ENCODE measurements at places on chromosomes 16 and 17.

GRCh38 chr16:8751481-8752311 lies 45.7 kb downstream of the TMEM186 start:
- no peak for DNase-seq

DNA sequence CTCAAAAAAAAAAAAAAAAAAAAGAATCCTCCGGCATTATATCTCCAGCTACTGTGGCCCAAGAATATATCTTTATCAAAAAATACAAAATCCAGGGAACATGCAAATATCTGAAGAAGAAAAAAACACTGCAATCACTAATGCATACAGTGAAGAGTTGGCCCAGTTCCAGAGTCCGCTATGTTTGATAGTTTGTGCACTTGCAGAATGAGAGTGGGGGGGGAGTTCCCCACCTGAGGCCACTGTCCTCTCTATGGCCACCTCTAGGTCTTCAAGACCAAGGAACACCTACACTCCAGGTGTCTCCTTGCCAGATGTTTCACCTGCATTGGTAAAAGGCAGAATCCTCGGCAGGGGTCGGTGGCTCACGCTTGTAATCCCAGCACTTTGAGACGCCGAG lies 4.0 kb downstream of the ZNF785 start:
- no peak for DNase-seq

DNA sequence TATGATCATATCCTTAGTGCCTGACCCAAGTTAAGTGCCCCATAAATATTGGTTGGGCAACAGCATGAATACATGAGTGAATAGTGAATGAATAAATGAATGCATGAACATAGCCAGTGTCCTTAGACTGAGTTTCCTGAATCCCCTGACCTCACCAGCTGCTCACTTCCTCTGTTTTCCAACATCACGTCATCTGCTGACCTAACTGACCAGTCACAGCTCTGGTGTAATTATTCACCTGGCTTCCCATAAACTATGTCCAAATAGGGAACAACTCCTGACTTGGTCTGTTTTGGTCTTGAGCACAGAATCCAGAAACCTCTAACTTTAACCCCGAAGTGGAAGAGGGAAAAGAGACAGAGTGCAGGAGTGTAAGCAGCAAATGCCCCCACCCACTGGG lies 83.4 kb downstream of the ASIC2 start:
- DNase-seq: no peak

DNA sequence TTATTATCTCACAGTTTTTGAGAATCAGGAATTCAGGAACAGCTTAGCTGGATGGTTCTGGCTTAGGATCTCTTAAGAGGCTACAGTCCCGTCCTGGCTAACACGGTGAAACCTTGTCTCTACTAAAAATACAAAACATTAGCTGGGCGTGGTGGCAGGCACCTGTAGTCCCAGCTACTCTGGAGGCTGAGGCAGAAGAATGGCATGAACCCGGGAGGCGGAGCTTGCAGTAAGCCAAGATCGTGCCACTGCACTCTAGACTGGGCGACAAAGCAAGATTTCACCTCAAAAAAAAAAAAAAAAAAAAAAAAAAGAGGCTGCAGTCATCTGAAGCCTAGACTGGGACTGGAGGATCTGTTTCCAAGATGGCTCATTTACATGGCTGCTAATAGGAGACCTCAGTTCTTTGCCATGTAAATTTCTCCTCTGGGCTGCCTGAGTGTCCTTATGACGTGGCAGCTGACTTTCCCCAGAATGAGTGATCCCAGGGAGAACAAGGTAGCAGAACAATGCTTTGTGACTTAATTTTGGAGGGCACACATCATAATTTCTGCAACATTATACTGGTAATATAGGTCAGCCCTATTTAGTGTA lies 95.8 kb upstream of the CORO6 start:
- DNase-seq: no peak

DNA sequence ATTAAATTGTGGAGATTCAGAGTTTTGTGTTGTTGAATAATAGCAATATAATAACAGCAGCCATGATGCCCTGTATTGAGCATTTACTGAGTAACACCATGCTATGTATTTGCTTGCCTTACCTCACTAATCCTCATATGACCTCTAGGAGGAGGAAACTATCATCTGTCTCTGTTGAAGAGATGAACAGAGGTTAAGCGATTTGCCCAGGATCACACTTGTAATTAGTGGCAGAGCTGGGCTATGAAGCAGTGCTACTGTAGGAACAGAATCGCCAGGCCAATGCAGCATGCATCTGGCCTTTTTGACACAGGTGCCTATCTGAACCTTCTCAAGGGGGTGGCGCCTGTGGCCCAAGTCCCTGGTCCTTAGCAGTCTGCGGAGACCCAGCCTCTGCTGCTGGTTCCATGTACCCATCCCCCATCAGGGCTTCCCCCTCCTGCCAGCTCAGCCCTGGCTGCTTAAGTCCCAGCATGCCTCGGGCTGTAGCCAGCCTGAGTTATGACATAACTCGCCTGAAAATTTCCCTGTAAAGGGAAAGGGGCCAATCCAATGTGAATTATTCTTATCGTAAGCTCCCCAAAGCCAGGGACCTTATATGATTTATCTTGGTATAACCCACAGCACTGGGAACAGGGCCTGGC lies 50.4 kb upstream of the HS3ST2 start:
- DNase-seq: no peak

- no peak for DNase-seq
Measured at GRCh38 chr16:50188619-50189136, 35.6 kb downstream of the TENT4B start.

DNA sequence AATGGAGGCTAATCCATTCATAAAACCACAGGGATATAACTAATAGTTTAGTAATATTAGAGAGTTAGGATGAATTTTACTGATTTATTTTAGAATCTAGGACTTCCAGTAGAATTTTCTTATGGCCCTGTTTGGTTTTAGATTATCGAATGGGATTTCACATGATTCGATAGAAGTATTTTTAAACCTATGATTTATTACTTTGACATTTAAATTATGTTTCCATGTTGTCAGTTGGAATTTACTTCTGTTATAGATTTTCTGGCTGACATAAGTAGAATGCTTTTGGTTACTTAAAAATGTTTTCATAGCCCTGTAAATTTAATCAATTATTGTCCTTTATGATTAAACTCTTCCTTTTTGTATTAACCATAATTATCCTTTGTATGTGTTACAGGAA lies 158.8 kb downstream of the CHD9 start:
- DNase-seq: no peak

DNA sequence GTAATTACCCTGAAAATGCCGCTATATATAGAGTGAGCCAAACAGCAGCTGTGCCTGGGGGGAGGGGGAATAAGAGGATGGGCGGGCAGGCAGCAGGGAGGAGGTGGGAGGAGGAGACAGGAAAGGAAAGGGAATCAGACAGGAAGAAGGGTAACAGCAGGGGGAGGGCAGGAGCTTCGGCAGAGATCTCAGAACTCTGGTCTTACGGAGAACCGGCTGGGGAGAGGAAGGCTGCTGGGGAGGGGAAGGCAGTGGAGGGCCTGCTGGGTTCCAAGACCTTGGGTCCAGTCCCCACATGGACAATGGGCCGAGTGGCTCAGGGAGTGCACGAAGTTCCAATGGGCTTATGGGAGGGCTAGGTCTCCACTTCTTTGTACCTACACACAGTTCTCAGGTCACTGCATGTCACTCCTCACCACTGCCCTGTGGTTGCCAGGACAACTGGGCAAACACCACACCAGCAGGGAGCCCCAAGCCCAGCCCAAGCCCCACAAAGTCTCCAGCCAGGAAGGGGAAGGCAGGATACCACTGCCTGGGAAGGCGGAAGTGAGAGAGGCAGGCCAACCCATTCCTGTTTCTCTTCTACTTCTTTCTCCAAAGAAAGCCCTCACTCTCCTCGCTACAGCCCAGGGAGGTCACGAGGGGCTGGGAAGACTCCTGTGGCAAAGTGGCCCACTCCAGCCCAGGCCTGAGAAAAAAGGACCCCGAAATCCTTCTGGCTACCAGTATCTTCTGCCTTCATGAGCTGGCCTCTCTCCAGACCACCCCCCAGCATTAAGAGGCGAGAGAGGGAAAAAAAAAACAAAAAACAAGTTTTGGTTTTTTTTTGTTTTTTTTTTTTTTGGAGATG lies 25.3 kb downstream of the G6PC3 start:
- no peak for DNase-seq

DNA sequence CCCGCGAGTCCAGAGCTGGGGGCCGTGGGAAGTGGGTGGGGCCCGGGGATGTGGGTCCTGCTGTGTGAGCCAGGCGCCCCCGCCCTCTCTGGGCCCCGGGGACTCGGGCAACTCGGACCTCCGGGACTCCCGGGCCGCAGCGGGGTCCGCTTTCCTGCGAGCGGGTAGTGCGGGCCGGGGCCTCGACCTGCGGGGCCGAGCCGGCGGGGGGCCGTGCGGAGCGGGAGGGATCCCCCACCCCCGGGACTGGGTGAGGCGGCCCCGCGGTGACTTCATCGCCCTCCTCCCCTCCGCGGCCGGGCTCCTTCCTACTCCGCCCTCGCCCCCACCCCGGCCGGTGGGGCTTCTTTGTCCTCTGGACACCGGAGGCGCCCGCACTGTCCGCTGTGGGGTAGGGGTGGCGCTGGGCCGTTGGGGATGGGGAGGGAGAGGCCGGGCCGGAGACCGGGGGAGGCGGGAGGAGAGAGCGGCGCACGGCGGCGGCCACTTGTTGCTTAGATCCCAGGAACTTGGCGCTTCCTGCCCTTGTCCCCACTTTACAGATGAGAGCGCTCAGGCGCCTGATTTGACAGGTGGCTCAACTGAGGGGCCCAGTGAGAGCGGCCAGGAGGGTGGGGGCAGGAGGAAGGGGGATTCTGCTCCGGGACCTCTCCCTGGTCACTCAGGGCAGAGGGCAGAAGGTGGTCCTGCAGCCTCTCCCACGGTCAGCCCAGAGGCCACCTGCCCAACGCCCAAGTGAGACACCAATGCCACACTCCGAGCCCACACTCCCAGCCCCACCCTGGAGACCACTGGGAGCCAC lies 874 bp downstream of the CMTM3 start:
- DNase-seq: no peak

DNA sequence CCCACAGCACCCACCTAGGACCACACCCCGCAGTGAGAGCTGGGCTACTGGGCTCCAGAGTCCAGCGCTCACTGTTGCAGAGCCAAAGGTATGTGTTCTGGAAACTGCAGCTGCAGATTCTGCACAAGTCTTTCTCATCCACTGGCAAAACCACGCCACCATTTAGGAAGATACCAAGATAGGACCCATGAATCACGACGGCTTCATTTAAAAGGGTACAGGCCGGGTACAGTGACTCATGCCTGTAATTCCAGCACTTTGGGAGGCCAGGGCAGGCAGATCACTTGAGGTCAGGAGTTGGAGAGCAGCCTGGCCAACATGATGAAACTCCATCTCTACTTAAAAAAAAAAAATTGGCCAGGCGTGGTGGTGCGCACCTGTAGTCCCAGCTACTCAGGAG lies 18.8 kb downstream of the FOXF1 start:
- no peak for DNase-seq

DNA sequence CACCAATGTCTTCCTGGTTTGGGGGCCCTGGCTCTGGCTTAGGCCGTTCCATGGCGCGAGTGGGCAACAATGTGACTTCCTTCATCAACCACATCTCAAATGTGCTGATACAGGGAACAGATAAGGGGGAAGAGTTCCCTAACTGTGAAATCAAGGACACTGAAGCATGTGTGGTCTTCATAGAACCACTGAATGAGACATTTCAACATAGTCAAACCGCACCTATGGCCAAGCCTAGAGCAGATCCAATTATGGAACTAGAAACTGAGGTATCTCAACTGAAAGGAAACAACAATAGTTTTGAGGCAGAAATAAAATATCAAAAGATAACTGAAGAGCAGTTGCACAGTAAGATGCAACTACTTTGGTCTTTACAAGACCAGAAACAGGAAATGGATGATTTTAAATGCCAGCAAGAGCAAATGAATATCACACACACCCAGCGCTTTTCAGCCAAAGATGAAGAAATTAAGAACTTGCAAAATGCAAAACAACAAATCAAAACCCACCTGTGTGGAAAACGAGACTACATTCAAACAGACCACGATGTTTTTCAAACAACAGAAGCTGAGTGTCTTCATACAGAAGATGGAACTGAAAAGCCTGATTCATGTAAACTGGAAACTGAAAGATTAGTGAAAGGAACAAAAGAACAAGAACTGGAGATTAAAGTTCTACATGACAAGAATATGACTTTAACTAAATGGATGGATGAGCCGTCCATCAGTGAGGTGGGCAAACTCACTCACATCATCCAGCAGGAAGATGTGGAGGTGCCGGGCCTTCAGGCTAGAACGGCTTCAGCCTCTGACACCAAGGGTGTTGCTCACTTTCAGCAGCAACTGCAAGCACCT lies 18.1 kb upstream of the LCMT1 start:
- no peak for DNase-seq

DNA sequence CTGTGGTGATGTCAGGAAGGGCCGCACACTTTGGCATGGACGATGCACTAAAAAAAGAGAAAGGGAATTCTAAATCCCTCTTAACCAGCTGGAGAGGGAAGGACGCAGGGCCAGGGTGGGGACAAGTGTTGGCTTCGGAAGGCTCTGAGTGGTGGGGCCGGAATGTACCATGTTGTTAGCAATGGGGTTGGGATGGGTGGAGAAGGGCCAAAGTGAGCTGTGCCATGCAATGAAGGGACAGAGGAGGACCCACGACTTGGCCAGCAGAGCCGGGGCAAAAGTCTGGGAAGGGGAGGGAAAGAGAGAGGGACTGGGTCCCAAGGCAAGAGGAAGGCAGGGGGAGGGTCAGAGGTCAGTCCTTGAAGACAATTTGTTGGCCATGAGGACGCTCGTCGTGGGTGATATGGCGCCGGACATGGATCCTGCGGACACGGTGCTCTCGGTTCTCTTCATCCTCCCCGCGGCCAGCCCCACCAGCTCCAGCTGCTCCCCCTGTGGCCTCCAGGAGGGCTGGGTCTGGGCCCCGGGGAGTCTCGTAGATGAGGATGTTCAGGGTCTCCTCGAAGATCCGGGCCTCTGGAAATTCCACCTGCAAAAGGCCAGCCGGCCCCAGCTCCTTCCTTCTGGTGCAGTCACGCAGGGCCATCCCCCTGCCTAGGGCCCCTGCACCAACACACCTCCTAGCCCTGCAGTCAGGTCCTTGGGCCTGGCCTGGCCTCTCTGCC lies 6.4 kb downstream of the ASPHD1 start:
- no peak for DNase-seq

- no peak for DNase-seq
Measured at GRCh38 chr17:15973016-15973415, 26.5 kb downstream of the ZSWIM7 start.

DNA sequence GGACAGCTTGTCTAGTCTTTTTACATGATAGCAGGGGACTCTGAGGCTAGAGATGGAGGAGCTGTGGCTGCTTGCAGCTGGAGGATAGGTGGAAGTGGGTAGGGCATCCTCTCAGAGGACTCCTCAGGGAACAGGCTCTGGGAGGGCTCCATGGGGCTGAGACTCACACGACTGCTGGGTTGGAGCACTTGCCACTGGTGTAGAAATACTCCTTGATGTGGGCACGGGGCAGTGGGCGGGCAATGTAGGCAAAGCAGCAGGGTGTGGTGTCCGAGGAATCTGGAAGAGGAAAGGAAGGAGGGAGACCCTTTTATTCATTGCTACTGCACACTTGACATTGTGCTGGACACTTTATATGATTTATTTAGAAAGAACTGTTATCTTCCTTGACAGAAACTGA lies 1.8 kb downstream of the CCL5 start:
- DNase-seq: no peak

- DNase-seq: no peak
Measured at GRCh38 chr16:27149986-27150385, 53.3 kb upstream of the KDM8 start.

- no peak for DNase-seq
Measured at GRCh38 chr17:79613195-79613772, 2.4 kb upstream of the RBFOX3 start.

- DNase-seq: no peak
Measured at GRCh38 chr17:50672071-50672470, 35.6 kb downstream of the ANKRD40 start.

Measured in NCI-H1930 (cell line).